ENCODE measurements at places on chromosomes 5 and 9. TPM values are rescaled to one million over a fixed set of nuclear protein-coding genes. Genes with fewer than 3 reads are reported as not detected.
A peak's percentile ranks its signal among the peaks of the same experiment; 100 is the strongest.

DNA sequence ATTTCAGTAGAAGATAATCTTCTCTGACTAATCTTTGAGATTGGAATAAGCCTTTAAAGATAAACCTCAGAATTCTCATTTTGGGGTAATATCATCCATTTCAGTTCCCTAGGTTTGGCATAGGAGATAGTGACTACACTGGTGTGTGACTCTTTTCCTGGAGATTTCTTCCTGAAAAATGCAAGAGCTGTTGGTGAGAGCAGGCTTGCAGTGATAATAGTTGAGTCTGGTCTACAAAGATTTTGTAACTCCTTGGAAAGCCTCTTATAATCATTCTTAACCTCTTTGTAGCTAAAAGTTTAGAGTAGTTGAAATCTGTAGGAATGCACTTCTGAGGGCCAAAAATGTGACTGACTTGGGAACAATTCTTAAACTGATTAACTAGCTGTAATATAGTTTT is 23.4 kb downstream of the RANBP17 start:
- no peaks in the 10 kb centered on the region for H3K4me1 ChIP-seq
- no peak overlapping the region for H3K27ac ChIP-seq
- DNase-seq, result no peak
- no peak overlapping the region for H3K4me3 ChIP-seq

GRCh38 chr9:77589046-77589795 is 58.9 kb downstream of the GNA14 start:
- peaks cover 2% of the 10 kb centered on the region for H3K27me3 ChIP-seq
- no peak overlapping the region for H3K27ac ChIP-seq
- H3K4me1 ChIP-seq, result peaks cover 2% of the 10 kb centered on the region

DNA sequence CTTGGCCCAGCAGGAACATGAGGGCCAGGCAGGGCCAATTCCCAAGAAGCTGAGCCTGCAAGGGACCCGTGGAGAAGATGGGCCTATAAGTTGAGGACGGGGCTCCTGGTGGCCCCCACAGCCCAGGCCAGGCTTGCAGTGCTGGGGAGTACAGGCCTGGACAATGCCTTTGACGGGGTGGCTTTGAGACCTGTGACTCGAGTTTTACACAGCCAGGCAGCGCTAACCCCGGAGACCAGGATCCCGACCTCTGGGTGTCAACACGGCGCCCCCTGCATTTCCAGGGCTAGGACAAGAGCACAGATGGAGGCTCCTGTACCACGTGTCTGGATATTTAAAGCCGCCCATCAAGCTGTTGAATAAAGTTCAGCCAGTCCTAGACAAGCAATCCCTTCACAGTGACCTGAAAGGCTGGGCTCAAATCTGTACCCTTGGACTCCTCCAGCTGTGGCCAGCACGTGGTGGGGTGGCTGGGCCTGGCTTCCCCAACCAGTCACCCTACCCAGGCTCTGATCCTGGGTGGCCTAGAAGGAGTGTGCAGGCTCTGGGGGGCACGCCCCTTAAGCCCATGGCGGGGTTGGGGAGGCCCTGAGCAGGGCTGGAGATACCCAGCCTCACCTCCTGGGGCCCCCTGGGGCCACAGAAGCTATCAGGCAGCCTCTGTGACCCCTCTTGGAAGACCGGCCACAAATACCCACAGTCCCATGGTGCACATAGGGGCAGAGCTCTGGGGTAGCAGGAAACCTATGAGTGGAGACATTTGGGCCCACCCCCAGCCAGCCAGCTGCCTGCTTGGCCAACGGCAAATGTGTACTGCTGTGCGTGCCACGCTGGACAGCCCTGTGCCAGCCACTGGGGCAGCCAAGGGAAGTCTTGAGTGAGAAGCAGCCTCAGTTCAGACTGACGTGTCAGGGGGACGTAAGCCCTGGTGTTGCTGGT is 88.7 kb downstream of the NTNG2 start:
- peaks cover 2% of the 10 kb centered on the region for H3K4me1 ChIP-seq
- no peaks in the 10 kb centered on the region for H3K36me3 ChIP-seq
- no peak overlapping the region for H3K27ac ChIP-seq
- no peak for DNase-seq
- H3K27me3 ChIP-seq, result peaks cover 2% of the 10 kb centered on the region
- no peak overlapping the region for H3K4me3 ChIP-seq

Gene NSMF
- 63.6 TPM for total RNA-seq

DNA sequence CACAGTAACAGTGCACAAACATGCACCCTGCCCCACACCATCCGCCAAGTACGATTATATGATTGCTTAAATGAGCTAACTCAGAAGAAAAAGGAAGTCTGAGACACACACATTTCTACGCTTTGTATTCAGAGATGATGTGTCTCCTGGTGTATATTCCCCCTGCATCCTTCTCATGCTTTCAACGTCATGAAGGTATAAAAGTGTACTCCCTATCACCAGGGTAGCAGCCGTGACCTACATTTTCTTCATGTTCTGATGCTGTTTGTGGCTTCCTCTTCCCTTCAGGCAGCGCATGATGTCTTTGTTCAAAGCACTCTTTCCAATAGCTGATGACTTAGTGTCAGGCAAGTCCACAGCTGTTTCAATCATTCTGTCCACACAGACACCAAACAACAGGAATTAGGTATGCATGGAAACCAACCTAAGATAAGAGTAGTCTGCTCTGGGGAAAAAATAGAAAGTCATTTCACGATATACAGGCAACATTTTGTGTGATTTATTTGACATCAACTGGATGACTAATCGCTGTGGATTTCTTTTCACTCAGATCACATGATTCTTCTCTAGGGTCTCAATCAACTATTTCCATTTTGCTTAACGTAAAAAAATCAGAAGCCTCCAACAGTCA is 269.4 kb upstream of the PTGER4 start:
- peaks cover 23% of the 10 kb centered on the region for H3K36me3 ChIP-seq
- H3K27me3 ChIP-seq, result no peaks in the 10 kb centered on the region
- DNase-seq, result peak; percentile 80

DNA sequence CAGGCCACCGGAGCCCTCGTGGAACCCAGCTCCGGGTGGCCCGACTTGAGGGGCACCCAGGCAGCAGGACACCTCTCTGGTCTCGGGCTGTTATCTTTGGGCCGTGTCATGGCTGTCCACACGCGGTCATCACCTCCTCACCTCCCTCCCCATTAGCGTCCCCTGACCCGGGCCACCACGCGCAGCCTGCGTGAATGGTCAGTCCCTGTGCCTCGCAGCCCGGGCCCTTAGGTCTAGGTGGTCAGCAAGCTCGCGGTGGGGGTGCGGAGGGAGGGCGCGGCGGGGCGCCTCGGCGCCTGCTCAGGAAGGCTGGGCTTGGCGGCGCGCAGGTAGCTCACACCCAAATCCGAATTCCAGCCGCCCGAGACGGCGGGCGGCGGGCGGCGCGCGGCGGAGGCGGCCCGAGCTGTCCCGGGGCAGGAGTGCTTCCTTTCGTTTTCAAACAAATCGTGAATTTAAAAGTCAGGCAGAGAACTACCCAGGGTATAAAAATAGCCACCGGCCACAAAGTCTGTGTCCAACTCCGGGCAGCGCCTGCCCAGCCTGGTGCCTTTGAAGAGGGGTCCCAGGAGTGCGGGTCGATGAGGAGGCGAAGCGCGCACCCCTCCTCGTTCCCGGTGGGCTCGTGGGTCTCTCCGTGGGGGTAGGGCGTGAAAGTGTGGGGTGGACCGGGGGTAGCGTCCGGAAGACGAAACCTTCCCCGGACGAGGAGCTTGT is 1.0 kb upstream of the RXRA start:
- peaks cover 5% of the 10 kb centered on the region for H3K27me3 ChIP-seq
- no peaks in the 10 kb centered on the region for H3K36me3 ChIP-seq
- peak overlapping the region; percentile 33 for H3K4me3 ChIP-seq
- H3K27ac ChIP-seq, result no peak overlapping the region
- DNase-seq, result peak; percentile 40
- peaks cover 3% of the 10 kb centered on the region for H3K4me1 ChIP-seq

Gene STKLD1
- 0.40 TPM for total RNA-seq

DNA sequence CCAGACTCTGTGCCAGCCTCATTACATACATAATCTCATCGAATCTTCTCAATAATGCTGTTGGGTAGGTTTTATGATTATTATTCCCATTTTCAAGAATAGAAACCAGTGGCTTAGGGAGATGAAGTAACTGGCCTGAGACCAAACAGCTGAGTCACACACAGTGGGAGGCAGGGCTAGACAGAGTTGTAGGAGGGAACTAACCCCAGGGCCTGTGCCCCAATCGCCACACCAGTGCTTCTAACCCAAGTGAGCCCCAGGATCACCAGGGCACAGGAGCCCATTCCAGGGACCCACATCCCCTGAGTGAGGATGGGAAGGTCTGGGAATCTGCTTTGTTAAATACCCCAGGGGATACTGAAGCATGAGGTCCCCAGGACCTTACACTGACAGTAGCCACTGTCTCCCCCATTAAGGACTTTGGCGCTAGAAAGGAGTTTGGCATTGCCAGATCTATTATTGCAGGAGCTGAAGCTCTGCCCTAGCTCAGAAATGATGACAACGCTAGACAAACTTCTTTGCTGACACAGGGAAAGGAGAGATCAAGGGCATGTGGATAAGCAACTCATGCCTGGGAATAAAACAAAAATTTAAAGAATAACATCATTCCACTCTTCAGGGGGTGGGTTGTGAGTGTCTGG is 63.8 kb upstream of the PPARGC1B start:
- H3K4me1 ChIP-seq, result no peaks in the 10 kb centered on the region
- peaks cover 4% of the 10 kb centered on the region for H3K36me3 ChIP-seq
- no peak overlapping the region for H3K27ac ChIP-seq

GRCh38 chr9:27491154-27491553 is 32.9 kb upstream of the IFNK start:
- no peak for DNase-seq
- no peaks in the 10 kb centered on the region for H3K36me3 ChIP-seq
- H3K4me3 ChIP-seq, result no peak overlapping the region

Gene ADAMTS19
- not detected for total RNA-seq

GRCh38 chr9:91177661-91178280 is 183.9 kb downstream of the AUH start:
- peak overlapping the region; percentile 22 for H3K4me3 ChIP-seq
- H3K4me1 ChIP-seq, result peaks cover 64% of the 10 kb centered on the region
- peak; percentile 79 for DNase-seq
- peak overlapping the region; percentile 99 for H3K27ac ChIP-seq
- no peaks in the 10 kb centered on the region for H3K27me3 ChIP-seq

DNA sequence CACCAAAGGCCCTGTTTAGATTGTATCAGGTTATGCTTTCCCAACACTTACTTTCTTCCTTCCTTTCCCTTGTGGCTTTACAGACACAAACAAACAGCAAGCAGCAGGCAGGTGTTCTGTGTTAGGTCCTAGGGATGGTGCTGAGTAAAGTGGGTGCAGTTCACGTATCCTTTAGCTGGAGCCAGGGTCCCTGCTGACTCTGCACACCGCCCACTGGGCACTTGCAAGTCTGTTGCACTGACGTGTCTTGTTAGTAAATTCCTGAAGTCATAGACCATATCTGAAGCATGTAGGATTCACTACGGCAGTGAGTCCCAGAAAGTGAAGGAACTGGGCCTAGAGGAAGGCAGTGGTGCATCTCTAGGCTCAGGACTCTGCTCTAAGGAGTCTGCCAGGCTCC is 96.5 kb downstream of the DAPK1 start:
- no peak overlapping the region for H3K4me3 ChIP-seq
- no peaks in the 10 kb centered on the region for H3K27me3 ChIP-seq
- H3K4me1 ChIP-seq, result no peaks in the 10 kb centered on the region
- DNase-seq, result no peak

DNA sequence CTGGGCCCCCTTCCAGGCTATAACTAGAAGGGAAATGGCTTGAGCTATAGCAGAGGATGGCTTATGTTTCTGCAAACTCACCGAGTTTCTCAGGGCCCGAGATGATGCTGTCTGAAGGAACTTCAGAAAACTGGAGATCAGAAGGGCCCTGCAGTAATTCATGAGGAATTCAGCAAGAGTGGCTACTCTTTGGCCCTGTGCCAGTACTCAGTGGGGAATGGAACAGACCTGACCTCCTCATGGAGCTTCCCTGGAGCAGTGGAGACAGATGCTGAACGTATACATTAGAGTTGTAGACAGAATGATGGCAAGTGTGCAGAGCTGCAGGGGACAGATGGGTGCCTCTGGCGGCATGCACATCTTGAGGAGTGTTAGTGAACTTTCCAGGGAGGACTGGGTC is 17.3 kb upstream of the SMIM32 start:
- peaks cover 23% of the 10 kb centered on the region for H3K27me3 ChIP-seq
- H3K4me3 ChIP-seq, result no peak overlapping the region
- no peaks in the 10 kb centered on the region for H3K4me1 ChIP-seq
- no peaks in the 10 kb centered on the region for H3K36me3 ChIP-seq

DNA sequence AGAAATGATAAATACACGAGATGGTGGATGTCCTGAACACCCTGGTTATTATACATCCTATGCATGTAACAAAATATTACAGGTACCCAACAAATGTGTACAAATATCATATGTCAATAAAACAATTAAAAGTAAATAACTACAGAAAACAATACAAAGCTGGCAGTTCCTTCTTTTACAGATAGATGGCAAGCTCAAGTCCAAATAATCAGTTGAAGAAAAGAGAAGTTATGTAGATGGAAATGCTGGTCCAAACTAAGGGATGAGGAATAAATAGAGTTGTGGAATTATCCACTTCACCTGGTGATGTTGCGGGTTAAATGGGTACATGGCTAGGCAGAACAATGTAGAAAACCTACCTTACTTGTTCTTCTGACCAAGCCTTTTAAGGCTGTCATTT is 79.4 kb downstream of the PALM2AKAP2 start:
- no peaks in the 10 kb centered on the region for H3K36me3 ChIP-seq
- DNase-seq, result no peak
- no peaks in the 10 kb centered on the region for H3K4me1 ChIP-seq
- no peak overlapping the region for H3K27ac ChIP-seq
- no peak overlapping the region for H3K4me3 ChIP-seq

Gene PDE8B
- total RNA-seq, result not detected

- no peak overlapping the region for H3K27ac ChIP-seq
- no peak for DNase-seq
- no peaks in the 10 kb centered on the region for H3K36me3 ChIP-seq
These were observed 140.2 kb downstream of the SEC61B start for GRCh38 chr9:99362321-99362720.

GRCh38 chr9:98057138-98057799 is 737 bp downstream of the NANS start:
- DNase-seq, result peak; percentile 20
- H3K36me3 ChIP-seq, result peaks cover 21% of the 10 kb centered on the region
- H3K4me3 ChIP-seq, result peak overlapping the region; percentile 94
- peak overlapping the region; percentile 98 for H3K27ac ChIP-seq

GRCh38 chr5:98296426-98296825 is 477.0 kb upstream of the RGMB start:
- peaks cover 2% of the 10 kb centered on the region for H3K27me3 ChIP-seq
- H3K4me3 ChIP-seq, result no peak overlapping the region
- no peaks in the 10 kb centered on the region for H3K4me1 ChIP-seq
- DNase-seq, result no peak
- no peaks in the 10 kb centered on the region for H3K36me3 ChIP-seq

Gene PPP2R2B
- 0.40 TPM for total RNA-seq

GRCh38 chr9:78314953-78315870 is 18.3 kb downstream of the PSAT1 start:
- DNase-seq, result no peak
- H3K4me1 ChIP-seq, result no peaks in the 10 kb centered on the region
- H3K27me3 ChIP-seq, result no peaks in the 10 kb centered on the region
- H3K27ac ChIP-seq, result no peak overlapping the region
- no peak overlapping the region for H3K4me3 ChIP-seq

Data from activated CD4-positive, alpha-beta T cell treated with anti-CD3 and anti-CD28 coated beads for 36 hours (primary cell).